ENCODE measurements at places on chromosomes 2 and 18. TPM values are rescaled to one million over a fixed set of nuclear protein-coding genes. Genes with fewer than 3 reads are reported as not detected.

Gene SIX3
- not detected for total RNA-seq

Gene ZSWIM2
- total RNA-seq = not detected

Gene MROH2A
- not detected for total RNA-seq

Gene SLC38A11
- total RNA-seq = 1.2 TPM

Gene HDLBP
- 398 TPM for total RNA-seq

Gene CTAGE1
- total RNA-seq = not detected

Gene EN1
- total RNA-seq = not detected

Gene SLC9A4
- not detected for total RNA-seq

Gene SPR
- total RNA-seq = 14.4 TPM

Gene DSC3
- 2.9 TPM for total RNA-seq

Gene CCBE1
- 0.67 TPM for total RNA-seq

Gene MYO5B
- 9.9 TPM for total RNA-seq

Gene IL1R2
- total RNA-seq = 5.7 TPM

Gene FOXD4L1
- not detected for total RNA-seq

Gene CPO
- 0.89 TPM for total RNA-seq

Data from sciatic nerve (tissue), 2 donors.